Progenitor cell of endocrine pancreas (in vitro differentiated cells): ENCODE measurements at places on chromosomes 11 and 22.

- no peak overlapping the region for H3K27ac ChIP-seq
- no peaks in the 10 kb centered on the region for H3K27me3 ChIP-seq
- no peaks in the 10 kb centered on the region for H3K4me1 ChIP-seq
- H3K4me3 ChIP-seq = no peak overlapping the region
Observed at GRCh38 chr22:44119669-44120313, 60.9 kb upstream of the PARVG start.

DNA sequence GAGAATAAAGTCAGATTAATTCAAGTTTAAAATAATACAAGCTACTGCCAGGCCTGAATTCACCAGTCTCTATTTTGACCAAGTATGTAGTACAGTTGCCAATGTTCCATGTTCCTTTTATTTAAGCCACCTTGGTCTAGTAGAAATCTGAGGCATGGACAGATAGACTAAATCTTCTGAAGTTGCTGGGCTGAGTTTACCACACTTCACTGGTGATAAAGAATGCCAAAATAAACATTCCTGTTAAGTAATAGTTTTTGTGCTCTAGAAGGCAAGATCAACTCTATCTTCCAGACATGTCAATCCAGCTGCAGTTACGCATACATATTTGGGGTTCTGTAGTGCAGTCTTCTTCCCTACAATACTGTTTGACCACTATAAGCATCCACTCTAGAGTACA is 83.9 kb upstream of the C11orf87 start:
- H3K36me3 ChIP-seq = no peaks in the 10 kb centered on the region
- H3K27ac ChIP-seq = no peak overlapping the region

GRCh38 chr11:77066229-77067042 is at the start of gene CAPN5:
Gene CAPN5 (plus strand): TSS chr11:77066971. CDS start chr11:77084887, 17,916 bp downstream.
- H3K27me3 ChIP-seq = peaks cover 24% of the 10 kb centered on the region
- DNase-seq = peak; percentile 95
- peak within 1 kb of the TSS; percentile 76 for H3K4me3 ChIP-seq
- H3K27ac ChIP-seq = peak within 1 kb of the TSS; percentile 89
- peaks cover 13% of the 10 kb centered on the region for H3K4me1 ChIP-seq
- H3K36me3 ChIP-seq = no peaks in the 10 kb centered on the region

- H3K27me3 ChIP-seq = peaks cover 63% of the 10 kb centered on the region
- H3K4me1 ChIP-seq = no peaks in the 10 kb centered on the region
- H3K4me3 ChIP-seq = no peak overlapping the region
- no peak overlapping the region for H3K27ac ChIP-seq
Observed at GRCh38 chr11:134046681-134047449, 22.0 kb upstream of the JAM3 start.

DNA sequence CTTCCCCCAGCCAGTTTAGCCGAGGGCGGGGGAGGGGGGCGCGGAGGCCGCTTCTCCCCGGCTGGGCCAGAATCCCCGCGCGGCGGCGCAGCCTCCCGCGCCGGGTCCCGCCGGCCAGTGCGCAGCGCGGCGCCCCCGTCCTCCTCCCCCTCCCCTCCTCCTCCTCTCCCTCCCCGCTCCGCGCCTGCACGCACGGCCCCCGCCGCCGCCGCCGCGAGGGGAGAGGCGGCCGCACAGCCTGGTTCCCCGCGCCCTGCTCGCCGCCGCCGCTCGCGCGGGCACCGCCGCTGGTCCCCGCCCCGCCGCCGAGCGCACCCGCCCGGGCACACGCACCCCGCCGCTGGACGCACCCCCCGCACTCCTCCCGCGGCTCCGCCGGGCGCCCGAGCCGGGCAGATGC is at the start of gene FLRT1:
FLRT1 (plus strand) TSS at position 356 of the 400 bp plus-strand sequence. CDS start 80,337 bp downstream, outside the sequence.
- peaks cover 64% of the 10 kb centered on the region for H3K27me3 ChIP-seq
- H3K4me1 ChIP-seq = peaks cover 3% of the 10 kb centered on the region
- peak within 1 kb of the TSS; percentile 65 for H3K4me3 ChIP-seq

- H3K4me1 ChIP-seq = peaks cover 4% of the 10 kb centered on the region
- no peak overlapping the region for H3K27ac ChIP-seq
- H3K27me3 ChIP-seq = no peaks in the 10 kb centered on the region
- DNase-seq = no peak
- no peak overlapping the region for H3K4me3 ChIP-seq
Observed at GRCh38 chr11:46677991-46678740, 22.3 kb downstream of the ARHGAP1 start.

DNA sequence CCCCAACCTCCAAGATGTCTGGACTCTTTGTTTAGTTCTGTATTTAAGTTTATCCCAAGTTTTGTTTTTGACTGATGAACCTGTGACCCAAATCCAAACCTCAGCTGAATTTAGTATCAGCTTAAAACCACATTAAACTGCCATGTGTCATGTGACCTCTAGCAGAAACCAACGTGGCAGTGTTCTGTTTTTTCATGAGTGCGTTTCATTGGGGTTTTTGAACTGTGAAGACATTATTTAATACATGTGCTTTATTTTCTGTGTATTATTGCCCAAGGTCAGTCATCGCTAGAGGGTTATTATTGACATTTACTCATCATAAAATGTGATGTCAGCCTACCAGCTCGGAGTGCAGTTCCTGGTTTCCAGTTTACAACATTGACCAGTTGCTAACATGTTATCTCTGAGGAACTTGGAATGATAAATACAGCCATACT is 1.8 kb downstream of the TLCD5 start:
- H3K4me1 ChIP-seq = peaks cover 9% of the 10 kb centered on the region
- no peak for DNase-seq
- H3K4me3 ChIP-seq = peak overlapping the region; percentile 24
- peaks cover 12% of the 10 kb centered on the region for H3K27me3 ChIP-seq
- no peak overlapping the region for H3K27ac ChIP-seq

DNA sequence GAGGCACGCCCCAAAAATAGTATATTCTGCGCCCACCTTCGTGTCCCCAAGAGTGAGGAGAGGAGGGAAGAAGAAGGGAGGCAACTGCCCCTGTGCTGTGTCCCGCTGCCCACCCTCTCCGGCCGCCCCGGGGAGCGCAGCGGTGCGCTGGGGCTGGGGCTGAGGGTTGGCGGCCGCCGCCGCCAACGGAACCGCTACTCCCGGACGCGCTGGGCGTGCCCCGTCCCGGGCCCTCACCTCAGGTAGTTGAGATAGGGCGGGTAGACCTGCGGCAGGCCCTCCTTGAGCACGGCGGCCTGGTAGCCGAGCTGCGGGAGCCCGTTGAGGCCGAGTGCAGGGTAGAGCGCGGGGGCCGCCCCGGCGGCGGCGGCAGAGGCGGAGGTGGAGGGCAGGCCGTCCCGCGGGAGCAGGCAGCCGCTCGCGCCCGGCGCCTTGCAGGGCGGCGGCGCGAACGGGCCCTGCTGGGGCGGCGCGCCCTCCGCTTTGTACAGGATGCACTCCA is 2.4 kb downstream of the PGR start:
- peaks cover 86% of the 10 kb centered on the region for H3K27me3 ChIP-seq
- H3K4me1 ChIP-seq = peaks cover 6% of the 10 kb centered on the region
- no peaks in the 10 kb centered on the region for H3K36me3 ChIP-seq

- H3K27ac ChIP-seq = no peak overlapping the region
- H3K4me1 ChIP-seq = peaks cover 14% of the 10 kb centered on the region
- no peak overlapping the region for H3K4me3 ChIP-seq
- no peaks in the 10 kb centered on the region for H3K27me3 ChIP-seq
- no peak for DNase-seq
- H3K36me3 ChIP-seq = no peaks in the 10 kb centered on the region
Observed at GRCh38 chr11:108751444-108751843, 86.6 kb downstream of the DDX10 start.

DNA sequence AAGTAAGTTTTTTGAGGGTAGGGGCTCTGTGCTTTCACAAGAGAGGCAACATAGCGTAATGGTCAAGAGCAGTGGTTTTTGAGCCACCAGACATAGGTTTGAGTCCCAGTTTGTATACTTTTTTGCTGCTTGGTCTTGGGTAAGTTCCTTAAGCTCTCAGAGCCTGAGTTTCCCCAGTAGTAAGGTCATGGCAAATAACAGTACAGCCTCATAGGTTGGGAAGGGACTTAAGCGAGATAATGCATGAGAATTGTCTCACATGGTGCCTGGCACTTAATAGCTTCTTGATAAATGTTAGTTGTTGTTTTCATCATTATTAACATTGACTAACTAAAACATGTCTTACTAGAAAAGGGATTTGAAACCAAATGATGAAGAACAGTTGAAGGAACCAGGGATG is 83.1 kb downstream of the ARFGAP2 start:
- H3K27ac ChIP-seq = no peak overlapping the region
- no peak overlapping the region for H3K4me3 ChIP-seq
- no peaks in the 10 kb centered on the region for H3K27me3 ChIP-seq
- peaks cover 7% of the 10 kb centered on the region for H3K36me3 ChIP-seq
- peaks cover 19% of the 10 kb centered on the region for H3K4me1 ChIP-seq

DNA sequence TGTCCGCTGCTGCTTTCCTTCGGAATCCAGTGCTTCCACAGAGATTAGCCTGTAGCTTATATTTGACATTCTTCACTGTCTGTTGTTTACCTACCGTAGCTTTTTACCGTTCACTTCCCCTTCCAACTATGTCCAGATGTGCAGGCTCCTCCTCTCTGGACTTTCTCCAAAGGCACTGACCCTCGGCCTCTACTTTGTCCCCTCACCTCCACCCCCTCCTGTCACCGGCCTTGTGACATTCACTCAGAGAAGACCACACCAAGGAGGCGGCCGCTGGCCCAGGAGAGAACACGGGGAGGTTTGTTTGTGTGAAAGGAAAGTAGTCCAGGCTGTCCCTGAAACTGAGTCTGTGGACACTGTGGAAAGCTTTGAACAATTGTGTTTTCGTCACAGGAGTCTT is 15.4 kb upstream of the ST14 start:
- peaks cover 38% of the 10 kb centered on the region for H3K4me1 ChIP-seq
- peak overlapping the region; percentile 20 for H3K4me3 ChIP-seq
- H3K27me3 ChIP-seq = no peaks in the 10 kb centered on the region
- DNase-seq = no peak
- peaks cover 32% of the 10 kb centered on the region for H3K36me3 ChIP-seq

DNA sequence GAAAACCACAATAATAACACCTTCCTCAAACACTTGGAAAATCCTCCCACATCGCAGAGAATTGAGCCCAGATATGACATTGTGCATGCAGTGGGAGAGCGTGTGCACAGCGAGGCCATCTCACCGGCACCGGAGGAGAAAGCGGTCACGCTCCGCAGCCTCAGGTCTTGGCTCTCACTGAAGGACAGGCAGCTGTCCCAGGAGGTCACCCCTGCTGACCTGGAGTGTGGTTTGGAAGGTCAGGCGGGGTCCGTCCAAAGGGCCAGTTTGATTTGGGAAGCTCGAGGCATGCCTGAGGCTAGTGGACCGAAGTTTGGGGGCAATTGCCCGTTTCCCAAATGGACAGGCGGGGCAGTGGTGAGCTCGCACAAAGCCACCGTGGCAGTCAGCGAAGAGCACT is 86.7 kb downstream of the KIAA1671 start:
- no peak for DNase-seq
- H3K4me3 ChIP-seq = no peak overlapping the region
- H3K4me1 ChIP-seq = no peaks in the 10 kb centered on the region
- H3K36me3 ChIP-seq = peaks cover 25% of the 10 kb centered on the region
- H3K27me3 ChIP-seq = no peaks in the 10 kb centered on the region

DNA sequence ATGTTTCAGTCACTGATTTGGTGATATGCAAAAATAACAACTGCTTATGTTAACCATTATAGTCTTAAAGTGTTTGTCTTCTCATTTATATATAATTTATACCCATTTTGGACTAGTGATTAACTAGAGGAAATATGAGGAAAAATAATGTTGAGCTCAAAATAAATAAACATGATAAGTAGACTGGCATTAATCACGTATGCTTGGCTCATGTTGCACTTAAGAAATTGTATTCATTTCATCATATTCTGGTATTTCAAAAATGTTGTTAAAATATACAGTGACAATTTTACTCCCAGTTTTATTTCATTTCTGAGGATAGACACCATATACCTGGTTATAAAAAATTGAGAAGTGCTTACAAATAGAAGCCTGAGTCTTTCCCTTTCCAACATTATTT is 3.8 kb upstream of the OR10D3 start:
- DNase-seq = no peak
- H3K27me3 ChIP-seq = no peaks in the 10 kb centered on the region
- no peak overlapping the region for H3K4me3 ChIP-seq
- peaks cover 4% of the 10 kb centered on the region for H3K4me1 ChIP-seq
- no peak overlapping the region for H3K27ac ChIP-seq

DNA sequence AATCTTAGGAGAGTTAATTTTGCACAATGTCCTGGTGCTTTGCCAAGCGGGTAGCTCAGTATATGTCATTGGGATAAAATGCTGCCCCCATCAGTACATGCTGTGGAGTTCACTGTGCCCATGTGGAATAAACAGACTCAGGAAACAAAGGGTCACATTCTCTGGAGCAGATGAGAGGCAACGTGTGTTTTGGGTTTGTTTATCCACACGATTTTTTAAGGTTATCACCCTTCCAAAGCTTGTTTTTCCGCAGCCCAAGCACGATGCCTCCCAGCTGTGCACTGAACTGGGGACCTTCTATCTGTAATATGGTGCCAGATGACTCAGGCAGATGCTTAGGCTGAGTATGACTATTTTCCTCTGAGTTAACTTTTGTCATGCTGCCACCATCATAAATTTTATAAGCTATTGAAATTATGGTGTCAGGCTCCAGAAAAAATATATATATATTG is 6.5 kb downstream of the OR4D6 start:
- no peaks in the 10 kb centered on the region for H3K27me3 ChIP-seq
- no peak overlapping the region for H3K27ac ChIP-seq
- H3K4me3 ChIP-seq = no peak overlapping the region
- DNase-seq = no peak
- H3K36me3 ChIP-seq = no peaks in the 10 kb centered on the region

DNA sequence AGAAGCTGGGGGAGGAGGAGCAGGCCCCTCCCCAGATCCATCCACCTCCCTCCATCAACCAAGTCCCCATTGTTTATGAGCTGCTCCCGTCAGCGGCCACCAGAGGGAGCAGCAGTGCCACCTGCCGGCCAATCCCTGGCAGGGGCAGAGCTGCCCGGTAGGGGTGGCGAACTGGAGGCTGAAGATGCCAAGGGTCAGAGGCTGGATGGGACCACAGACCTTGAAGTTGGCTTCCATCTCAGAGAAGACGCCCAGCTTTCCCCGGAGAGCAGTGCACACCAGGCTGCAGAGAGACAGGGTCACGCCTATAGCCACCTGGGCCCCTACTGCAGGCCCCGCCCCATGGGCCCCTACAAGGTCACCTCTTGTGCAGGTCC is 3.6 kb downstream of the FIBP start:
- peak; percentile 80 for DNase-seq
- peak overlapping the region; percentile 86 for H3K27ac ChIP-seq
- peaks cover 24% of the 10 kb centered on the region for H3K4me1 ChIP-seq
- H3K36me3 ChIP-seq = peaks cover 6% of the 10 kb centered on the region
- H3K4me3 ChIP-seq = peak overlapping the region; percentile 52

GRCh38 chr22:45435544-45436139 is 22.1 kb downstream of the RIBC2 start:
- DNase-seq = peak; percentile 79
- H3K4me3 ChIP-seq = no peak overlapping the region
- H3K27me3 ChIP-seq = no peaks in the 10 kb centered on the region
- H3K36me3 ChIP-seq = no peaks in the 10 kb centered on the region
- peak overlapping the region; percentile 62 for H3K27ac ChIP-seq
